Right hindlimb (tissue), 1 donor: ENCODE measurements at places on chromosomes 6 and 20.

DNA sequence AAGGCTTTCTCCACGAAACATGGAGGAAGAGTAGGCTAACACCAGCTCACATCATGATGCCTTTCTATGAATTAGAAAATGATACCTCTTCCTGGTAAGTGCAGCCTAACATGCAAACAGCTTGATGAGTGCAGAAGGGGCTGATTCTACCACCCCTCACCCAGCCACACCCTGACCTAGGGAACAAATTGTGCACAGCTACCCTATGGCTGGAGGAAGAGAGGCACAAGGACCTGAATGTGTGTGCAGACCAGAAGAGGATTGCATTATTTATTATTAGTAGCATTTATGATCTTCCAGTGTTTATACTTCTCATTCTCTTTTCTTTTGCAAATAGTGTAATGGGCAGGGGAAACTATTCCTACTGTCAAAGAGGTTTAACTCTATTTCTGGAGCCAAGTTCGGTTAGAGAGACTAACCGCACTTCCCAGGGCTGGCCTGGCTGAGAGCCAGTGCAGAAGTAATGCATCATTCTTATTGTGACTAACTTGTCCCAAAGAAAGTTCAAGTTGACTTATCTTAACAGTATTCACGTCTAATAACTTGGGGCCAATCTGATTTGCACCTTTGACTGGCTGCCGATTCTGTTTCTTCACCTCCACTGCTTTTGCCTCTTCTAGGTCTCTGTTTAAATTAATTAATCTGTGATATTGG is 237.5 kb downstream of the CD83 start:
- DNase-seq = peak; percentile 72

DNA sequence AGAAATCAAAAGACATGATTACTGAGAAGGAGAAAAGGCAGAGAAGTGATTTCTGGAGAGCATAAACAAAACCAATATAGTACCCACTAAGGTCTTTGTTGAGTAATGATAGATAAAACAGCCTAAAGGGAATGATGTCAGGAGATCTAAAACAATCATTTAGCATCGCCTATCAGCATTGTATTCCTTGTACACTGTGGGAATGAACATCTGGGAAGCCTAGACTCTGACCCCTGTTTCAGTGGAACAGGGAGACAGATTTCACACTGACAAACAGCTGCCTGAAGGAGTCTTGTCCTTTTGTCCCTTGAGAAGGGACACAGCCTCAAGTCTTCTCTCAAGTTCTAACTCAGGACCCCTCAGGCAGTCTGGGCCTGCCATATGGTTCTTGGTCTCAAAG is 1.7 kb downstream of the ASIP start:
- no peak for DNase-seq

DNA sequence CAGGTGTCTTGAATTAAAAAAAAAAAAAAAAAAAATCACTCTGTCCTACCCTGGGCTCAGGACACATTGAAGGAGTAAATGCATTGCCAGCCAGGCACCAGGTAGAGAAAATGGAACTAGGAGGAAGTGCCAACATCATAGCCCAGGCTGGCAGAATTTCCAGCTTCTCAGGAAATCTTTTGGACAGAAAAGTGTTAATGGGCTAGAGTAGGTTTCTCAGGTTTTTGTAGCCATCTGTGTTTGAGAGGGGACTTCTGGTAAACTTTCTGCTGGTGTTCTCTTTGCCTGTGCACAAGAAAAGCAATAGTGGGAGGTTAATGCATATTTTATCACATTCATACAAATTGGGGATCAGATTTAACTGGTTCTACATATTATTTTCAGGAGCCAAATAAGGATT is 678.3 kb upstream of the NRSN1 start:
- no peak for DNase-seq

- DNase-seq = no peak
Measured at GRCh38 chr20:35318502-35319157, 26.4 kb upstream of the FAM83C start.

DNA sequence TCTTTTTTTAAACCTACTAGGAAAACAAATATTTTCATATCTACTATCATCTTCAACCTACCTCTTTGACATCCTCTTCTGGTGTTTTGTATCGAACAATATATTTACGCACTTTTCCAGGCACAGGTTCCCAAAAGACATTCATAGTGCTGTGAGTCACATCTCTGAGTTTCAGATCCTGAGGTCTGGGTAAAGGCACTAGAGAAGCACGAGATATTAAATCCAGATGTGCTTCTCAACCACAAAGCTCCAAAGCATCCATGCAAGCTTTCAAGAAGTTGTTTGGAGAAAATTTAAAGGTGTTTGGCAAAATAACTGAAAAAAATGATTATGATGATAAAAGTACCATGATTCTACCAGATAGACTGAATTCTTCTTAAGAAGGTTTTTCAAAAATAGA is 62.7 kb downstream of the COL12A1 start:
- no peak for DNase-seq

- DNase-seq = no peak
Measured at GRCh38 chr6:26569433-26569764, 27.4 kb upstream of the ABT1 start.

DNA sequence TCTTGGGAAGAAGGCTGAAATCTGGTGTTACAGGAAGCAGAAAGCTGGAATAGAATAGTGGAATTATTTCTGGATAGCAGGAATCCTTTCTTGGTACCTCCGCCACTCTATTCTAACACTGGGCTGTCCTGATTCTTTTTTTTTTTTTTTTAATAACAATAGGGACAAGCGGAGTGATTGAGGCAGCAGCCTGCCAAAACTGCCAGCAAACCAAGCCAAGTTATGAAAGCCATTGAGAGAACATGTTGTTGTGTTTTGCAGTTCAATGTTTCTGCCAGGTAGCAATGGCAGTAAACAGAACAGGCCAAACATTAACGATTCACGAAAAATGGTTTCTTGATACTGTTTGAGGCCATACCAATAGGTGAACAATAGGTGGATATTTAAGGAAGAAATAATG is 47.1 kb downstream of the SLC26A8 start:
- no peak for DNase-seq
